ENCODE measurements at places on chromosomes 1 and 21.

DNA sequence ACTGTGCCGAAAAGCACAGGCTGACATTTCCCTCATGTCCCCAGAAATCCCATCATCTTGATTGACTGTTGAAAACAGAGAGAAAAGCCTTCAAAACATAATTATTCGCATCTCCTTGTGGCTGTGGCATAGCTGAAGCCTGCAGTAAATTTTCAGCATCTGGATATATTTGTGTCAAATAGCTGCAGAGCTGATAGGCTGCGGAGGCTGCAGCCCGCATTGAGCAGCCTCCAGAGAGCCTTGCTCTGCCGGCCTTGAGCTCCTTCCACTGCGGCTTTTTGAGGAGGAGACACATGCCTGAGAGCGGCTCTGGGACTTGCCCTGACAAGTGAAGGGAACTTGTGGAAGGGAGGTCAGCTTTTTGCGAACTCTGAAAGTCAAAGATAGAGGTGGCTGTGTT lies 144.7 kb downstream of the RYR2 start:
- DNase-seq = no peak

GRCh38 chr1:55309053-55309452 lies 93.9 kb upstream of the USP24 start:
- no peak for DNase-seq

DNA sequence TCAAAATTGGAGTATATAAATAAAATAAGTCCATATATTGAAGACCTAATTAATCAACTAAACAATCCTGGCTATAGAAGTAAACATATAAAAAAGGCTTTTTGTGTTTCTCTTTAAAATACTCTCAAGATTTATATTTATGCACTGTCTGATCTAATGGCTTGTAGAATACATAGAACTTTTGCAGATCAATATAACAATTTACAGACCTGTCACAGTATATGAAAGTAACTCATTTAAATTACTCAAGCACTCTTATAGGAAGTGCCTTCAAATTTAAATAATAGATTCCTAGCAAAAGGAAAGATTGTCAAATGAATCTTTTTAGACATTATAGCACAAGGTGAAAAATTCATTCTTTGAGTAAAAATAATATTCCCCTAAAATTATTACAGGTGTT lies 615.8 kb upstream of the RGS18 start:
- no peak for DNase-seq

- DNase-seq = no peak
Measured at GRCh38 chr1:230549625-230550024, 92.7 kb upstream of the COG2 start.

DNA sequence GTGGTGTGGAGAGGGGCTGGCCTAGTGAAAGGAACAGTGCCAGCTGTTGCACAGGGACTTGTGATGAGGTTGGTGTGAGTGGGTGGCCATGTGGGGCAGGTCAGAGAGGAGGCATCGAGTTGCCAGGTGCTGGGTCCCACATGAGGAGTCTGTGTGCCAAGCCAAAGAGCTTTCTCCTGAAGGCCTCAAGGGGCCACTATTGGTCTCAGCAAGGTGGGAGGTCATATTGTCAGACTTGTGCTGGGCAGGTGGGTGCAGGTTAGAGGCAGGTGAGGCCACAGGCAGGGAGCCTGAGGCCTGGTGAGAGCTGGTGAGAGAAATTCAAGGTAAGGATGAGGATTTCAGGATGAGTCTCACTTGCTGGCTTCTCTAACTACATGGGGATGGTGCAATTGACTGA lies 256.8 kb downstream of the DISC1 start:
- DNase-seq = no peak

GRCh38 chr1:182917378-182917777 lies 35.6 kb downstream of the SHCBP1L start:
- no peak for DNase-seq

GRCh38 chr1:37670133-37670532 lies 22.2 kb upstream of the CDCA8 start:
- no peak for DNase-seq

- DNase-seq = no peak
Measured at GRCh38 chr1:54300401-54300800, 100.4 kb downstream of the MRPL37 start.

- no peak for DNase-seq
Measured at GRCh38 chr1:205950280-205950679, 7.0 kb upstream of the SLC26A9 start.

GRCh38 chr1:92365378-92366039 lies 66.7 kb downstream of the RPAP2 start:
- no peak for DNase-seq

DNA sequence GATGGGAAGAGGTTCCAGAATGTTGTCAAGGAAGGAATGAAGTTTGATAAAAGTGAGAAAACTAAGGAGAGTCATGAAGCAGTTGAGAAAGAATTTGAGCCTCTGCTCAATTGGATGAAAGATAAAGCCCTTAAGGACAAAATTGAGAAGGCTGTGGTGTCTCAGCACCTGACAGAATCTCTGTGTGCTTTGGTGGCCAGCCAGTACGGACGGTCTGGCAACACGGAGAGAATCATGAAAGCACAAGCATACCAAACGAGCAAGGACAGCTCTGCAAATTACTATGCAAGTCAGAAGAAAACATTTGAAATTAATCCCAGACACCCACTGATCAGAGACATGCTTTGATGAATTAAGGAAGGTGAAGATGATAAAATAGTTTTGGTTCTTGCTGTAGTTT lies 142.8 kb downstream of the CDC7 start:
- DNase-seq = no peak

Data from Peyer's patch (tissue), 4 donors.